ENCODE measurements at places on chromosomes 3 and 15.

GRCh38 chr3:4898454-4899313 lies 80.6 kb upstream of the BHLHE40 start:
- no peak for DNase-seq

DNA sequence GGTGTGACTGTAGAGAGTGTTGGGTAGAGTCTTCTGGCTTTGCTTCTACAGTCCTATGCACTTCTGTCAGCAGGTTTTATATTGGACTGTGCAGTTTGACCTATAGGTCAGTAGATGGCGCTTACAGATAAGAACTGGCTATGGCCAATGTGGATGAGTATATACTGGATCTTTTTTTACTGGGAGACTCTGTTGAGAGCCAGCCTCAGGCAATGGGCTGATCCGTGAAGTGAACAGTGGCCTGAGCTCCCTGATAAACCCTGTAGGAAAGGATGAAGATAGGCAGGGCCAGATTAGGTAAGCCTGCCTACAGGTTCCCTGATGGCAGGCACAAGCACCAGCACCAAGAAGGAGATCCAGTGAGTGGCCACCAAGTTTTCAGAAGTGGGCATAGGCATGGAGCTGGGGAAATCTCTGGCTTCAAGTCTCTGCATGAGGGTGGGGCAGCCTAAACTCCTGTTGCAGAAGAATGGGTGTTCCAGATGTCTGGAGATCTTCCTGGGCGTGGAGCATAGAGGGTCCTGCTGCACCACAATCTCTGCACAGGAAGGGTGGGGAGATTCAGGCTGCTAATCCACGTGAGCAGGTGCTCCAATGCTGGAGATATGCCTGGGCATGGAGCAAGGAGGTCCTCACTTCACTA lies 326.0 kb upstream of the SGO1 start:
- no peak for DNase-seq

DNA sequence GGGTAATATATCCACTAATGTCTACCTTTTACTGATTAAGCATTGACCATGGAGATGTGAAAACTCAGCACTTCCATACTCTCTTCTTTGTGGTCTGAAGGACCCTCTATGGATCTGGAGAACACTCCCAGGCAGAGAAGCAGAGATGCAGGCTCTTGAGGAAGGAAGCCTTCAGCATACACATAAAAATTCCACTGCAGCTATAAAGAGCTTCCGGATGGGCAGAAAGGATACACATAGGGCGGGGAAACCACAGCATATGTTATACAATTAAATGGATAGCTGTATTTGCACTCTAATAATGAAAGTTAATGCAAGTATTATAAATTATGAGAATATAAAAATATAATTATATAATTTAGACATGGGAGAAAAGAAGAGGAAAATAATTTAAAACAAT lies 1258.2 kb upstream of the ALCAM start:
- DNase-seq: no peak

DNA sequence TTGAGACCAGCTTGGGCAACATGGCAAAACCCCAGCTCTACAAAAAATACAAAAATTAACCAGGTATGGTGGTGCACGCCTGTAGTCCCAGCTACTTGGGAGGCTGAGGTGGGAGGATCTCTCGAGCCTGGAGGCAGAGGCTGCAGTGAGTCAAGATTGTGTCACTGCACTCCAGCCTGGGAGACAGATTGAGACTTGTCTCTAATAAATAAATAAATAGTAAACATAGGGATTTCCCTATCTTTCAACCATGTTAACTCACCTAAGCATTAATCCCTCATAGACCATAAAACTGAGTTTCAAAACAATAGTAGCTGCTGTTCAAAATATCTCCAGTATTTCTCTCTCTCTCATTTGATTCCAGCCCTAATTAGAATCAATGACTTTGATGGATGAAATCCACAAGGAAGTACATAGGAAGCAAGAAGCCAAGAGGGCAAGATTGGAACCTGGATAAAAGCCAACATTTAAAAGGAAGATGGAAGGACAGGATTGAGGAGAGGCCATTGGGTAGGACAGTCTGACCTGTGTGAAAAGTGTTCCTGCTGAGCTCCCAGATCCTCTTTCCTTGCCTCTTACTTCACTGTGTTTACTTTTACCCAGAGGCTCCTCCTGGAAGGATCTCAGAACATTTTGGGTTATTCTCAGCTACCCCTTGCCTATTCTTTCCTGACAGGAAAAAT lies 12.4 kb upstream of the TTBK2 start:
- DNase-seq: no peak

- no peak for DNase-seq
Observed at GRCh38 chr3:178532476-178532875, 3.8 kb upstream of the KCNMB2 start.

- no peak for DNase-seq
Observed at GRCh38 chr15:25674913-25675312, 188.2 kb downstream of the ATP10A start.

DNA sequence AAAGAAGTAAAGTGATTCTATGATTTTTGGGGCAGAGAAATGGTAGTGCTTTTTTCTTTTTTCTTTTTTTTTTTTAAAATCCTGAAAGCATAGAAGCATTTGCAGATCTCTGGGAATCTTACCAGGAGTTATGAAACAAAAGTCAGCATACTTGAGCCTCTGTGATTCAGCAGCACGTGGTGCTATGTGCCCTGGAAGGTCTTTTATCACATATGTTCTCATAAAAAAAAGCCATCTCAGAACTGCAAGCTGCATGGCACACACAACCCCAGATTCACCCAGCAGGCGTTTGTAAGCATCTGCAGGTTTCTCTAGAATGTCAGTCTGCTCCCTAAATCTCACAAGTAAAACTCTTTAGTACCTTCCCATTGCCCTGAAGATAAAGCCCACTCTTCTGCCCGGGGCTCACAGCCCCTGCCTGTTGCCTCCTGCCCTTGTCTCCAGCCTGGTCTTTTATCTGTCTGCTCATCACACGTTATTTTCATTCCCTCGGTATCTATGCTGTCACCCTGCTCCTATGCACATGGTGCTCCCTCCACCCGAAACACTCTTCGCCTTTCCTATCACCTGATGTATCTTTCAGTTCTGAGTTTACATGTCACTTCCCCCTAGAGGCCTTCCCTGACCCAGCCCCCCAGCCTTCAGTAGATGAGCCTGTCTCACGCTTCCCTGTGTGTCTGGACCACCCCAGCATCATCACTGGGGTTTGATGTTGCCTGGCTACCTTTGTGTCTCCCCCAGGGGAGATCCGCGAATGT lies 72.4 kb downstream of the CHDH start:
- DNase-seq: no peak

- no peak for DNase-seq
Observed at GRCh38 chr3:169722724-169723123, 42.1 kb downstream of the TERC start.

GRCh38 chr15:91461377-91461776 lies 361.3 kb downstream of the SV2B start:
- DNase-seq: no peak
